HS-27A (cell line): ENCODE measurements at places on chromosomes 7 and 10.
A peak's percentile ranks its signal among the peaks of the same experiment; 100 is the strongest.

DNA sequence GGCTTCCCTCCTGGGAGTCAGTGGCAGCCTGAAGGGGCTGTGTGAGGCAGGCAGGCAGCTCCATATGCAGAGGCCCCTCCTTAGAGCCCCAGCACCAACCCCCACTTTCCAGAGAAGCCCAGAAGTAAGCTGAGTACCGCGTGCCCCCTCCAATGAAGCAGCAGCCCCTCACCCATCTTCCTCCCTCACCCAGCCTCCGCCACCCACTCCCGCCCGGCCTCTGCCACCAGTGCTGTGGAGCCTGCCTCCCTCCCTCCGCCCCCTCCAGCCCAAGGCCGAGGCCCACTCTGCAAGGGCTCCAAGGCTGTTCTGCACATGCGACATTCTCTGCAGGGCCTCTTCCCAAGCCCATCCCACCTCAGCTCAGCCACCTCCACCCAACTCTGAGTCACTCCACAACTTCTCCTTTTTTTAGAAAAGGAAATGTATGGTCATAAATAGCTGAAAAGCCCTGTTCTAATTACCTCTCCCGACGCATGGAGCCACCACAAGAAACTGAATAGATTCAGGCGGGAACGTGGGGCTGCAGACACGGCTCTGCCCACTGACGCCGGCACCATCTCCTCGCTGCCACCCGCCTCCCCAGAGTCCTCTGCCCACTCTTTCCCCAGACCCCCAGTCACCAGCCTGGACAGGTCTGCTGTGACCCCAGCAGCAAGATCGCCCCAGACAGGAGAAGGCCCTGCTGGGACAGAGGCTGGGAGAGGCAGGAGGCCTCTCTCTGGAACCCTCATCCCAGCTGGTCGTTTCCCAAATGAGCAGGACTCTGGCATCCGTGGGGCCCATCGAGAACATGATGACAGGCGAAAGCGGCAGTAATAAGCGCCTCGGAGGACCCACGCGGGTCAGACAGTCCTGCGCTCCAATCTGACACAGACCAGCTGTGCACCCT lies 213.9 kb downstream of the MAD1L1 start:
- DNase-seq: no peak

GRCh38 chr10:23630885-23631284 lies 192.0 kb downstream of the OTUD1 start:
- no peak for DNase-seq

- DNase-seq: peak; percentile 78
These were observed 172.9 kb downstream of the DKK1 start for GRCh38 chr10:52486840-52487611.

GRCh38 chr10:132043861-132044695 lies 21.7 kb upstream of the JAKMIP3 start:
- no peak for DNase-seq

DNA sequence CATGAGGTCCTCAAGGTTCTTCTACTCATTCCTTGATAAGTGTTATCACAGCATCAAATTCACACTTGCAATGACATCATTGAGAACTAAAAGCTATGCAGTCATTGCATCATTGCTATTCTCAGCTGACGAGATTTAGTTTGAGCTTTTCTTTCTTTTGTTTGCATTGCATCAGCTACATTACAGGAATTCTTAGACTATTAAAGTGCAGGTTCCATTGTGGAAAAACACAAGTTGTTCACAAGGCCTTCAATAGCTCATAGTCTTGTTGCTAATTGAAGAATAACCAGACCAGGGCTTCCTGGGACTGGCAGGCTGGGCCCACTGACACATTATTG lies 139.3 kb downstream of the CXCL12 start:
- no peak for DNase-seq

- no peak for DNase-seq
These were observed 91.4 kb upstream of the CAPZA2 start for GRCh38 chr7:116770941-116771340.

GRCh38 chr7:52140851-52141250 lies 824.2 kb upstream of the COBL start:
- DNase-seq: no peak

- peak; percentile 71 for DNase-seq
These were observed 1.7 kb downstream of the CREB3L2 start for GRCh38 chr7:138000081-138000701.

GRCh38 chr10:115861864-115862263 lies 411.1 kb downstream of the GFRA1 start:
- peak; percentile 14 for DNase-seq

DNA sequence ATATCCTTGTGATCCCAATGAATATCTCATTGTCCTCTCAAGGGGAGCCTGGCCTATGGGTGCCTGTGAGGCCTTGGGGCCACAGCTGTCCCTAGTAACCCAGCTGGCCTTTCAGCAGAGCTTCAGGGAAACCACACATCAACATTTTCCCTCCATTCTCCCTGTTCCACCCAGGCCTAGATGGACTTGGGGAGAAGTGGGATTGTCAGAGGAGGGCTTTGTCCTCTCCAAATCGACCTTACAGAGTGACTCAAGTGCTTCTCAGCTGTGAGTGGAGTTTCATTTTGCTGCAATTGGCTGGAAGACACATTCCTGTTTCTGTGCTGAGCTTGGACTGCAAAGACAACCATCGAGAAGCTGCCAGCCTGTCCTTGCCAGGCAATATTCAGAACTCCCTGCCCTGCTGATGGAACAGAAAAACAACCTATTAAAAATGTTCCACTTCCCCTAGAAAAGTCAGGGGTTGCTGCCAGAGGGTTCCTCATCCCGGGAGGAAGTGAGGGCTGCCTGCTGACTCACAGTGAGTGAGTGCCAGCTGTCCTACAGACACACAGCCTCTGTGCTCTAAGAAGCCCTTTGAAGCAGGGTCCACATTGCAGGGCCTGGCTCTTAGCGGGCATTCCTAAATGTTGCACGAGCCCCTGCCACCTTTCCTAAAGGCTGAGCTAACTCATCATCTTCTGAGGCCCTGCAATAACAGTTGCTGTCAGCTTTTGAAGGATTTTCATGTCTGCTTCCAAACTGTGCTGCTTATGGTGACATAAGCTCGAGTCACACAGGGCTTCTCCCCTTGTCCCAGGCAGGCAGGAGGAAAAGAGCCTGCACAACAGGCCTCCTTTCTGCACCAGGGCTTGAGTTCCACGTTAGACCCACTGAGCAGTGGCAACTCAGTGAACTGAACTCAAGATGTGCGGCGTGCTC lies 20.5 kb downstream of the STRA8 start:
- DNase-seq: peak; percentile 29

- no peak for DNase-seq
These were observed 44.6 kb upstream of the TES start for GRCh38 chr7:116165717-116166116.

DNA sequence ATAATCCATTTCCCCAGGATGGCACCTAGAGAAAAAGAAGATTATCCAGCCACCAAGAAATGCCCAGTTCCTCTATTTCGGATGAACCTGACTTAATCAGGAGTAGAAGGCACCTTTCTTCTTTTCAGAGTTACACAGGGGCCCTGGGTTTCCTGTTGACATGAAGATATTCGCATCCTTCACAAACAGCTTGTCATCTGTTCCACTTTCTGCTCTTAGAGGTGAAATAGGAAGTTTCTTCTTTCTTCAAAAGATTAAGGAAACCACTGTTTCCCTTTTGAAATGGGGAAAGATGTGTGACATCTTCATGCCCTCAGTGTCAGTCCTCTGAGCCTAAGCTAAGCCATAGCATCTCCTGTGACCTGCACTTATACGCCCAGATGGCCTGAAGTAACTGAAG lies 39.1 kb upstream of the RAB18 start:
- DNase-seq: no peak

DNA sequence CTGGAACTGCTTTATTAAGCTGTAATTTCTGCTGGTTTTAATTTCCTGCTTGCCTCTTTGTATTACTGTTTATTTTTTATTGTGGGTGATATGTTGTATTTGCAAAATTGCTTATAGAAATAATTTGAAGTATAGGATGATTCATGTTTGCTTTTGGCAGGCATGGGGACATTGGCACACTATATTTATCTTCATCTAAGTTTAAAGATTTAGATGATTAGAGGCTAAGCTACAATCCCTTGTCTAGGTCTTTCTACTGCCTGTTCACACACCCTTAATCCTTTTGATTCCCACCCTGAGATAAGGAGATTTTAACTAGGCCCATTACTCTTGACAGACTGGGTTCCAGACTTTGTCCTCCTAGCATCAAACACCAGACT lies 182.8 kb upstream of the KAT6B start:
- no peak for DNase-seq

- no peak for DNase-seq
These were observed 52.3 kb upstream of the SLC35B4 start for GRCh38 chr7:134368851-134369544.

DNA sequence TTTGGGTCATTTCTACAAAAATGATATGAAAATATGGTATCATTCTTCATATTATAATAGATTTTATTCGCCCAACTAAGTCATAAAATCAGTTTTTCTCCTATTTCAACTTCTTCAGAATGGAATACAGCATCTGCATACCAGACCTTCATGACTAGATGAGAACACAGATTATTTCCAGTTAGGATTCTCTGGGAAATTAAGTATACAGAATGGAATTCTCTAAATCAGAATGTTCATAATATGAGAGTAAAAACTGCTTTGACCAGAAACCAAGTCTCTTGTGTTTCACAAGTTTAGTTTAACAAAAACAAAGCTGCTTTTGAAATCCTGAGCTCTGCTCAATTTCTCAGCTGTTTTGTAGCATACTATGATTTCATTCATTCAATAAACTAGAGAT lies 160.3 kb upstream of the SEMA3A start:
- no peak for DNase-seq

DNA sequence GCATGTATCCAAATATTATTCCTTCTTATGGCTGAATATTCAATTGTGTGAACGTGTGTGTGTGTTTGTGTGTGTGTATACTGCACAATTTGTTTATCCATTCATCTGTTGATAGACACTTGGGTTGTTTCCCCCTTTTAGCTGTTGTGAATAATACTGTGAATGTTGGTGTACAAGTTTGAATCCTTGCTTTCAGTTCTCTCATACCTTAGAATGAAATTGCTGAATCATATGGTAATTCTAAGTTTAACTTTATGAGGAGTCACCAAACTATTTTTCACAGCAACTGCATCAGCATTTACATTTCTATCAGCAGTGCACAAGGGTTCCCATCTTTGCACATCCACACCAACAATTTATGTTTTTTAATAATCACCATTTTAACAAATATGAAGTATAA lies 86.9 kb upstream of the GATAD1 start:
- no peak for DNase-seq

DNA sequence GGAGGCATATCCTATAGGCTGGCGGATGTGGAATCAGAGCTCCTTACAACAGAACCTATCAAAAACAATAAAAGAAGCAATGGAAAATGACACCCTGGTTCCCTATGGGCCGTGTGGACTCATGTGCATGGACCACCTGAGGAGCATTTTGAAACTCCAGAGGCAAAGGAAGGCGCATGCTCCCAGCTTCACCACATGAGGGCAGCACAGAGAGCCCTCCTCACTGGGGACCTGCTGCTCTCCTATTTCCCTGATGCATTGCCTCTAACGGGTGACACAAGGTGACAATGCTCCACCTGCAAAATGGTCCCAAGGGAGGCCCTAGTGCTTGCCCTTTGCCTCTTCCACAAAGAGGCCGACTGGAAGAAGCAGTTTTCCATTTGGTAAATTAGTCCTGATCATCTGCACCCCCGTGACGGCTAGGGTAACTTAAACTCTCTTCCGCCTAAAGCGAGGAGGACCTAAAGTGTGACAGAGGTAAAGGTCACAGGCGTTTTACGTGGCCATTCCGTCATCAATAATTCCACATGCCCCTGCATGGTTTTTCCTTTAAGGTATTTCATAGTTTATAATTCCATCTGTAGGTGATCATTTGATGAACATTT lies 67.7 kb downstream of the GPAM start:
- no peak for DNase-seq

DNA sequence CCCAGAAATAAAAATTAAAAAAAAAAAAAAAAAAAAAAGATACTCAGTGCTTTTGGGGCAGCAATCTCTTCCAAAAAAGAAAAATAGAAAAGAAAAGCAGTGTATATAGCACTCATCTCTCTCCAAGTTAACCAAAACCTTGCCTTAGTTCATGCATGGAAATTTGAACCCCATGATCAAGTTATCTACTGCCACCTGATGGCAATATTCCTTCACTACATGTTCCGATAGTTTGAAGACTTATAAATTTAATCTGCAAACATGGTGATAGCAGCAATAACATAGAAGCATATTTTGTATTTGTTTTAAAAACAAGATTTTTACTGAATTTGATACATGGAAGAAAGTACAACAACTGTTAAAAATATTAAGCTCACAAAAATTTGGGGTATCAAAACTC lies 48.6 kb upstream of the SLIT1 start:
- no peak for DNase-seq

DNA sequence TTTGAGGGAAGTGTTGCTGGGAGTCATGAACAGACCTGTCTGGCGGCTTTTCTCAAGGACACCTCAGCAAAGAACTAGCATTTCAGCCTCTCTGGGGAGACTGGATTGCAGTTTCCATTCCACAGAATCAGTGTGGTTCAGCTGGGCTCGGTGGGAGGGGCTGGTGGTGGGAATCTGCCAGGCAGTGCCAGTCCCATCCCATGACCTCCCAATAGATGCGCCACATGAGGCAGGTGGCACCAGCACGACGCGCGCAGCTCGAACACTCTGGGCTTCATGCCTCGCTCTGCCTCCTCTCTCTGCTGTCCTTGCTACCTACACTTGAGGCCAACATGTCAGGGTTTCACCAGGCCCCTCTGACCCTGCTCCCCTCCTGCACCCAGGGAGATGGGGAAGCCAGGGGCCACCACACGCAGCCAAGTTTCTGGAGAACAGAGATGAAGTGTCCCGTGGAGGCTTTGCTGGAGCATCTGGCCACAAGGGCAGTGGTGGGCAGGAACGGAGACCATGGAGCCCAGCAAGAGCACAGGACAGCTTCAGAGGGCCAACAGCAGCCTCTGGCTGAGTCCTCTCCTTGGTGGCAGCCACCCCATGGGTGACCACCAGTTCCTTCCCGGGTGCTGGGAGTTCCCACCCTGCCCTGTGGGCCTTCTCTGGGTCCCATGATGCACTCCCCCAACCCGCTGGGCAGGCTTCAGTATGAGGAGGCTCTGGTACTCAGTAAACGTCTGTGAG lies 2.3 kb downstream of the NACAD start:
- DNase-seq: no peak

DNA sequence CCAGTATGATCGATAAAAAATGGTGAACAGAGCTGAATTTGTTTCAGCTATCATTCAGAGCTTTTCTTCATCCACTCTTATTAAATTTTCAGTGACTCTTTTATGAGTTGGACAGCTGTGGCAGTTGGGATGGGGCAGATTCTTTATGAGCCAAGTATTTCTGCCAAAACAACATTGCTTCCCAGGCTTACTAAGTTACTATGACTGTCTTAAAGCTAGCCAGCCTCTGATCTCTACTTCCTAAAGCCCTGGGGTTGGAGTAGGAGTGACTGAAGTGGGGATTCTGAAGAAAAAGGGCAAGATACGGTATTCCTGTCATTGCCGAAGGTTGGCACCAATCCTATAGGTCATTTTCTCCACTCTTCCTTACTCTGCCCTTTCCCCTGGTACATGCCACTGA lies 12.7 kb downstream of the RPP30 start:
- no peak for DNase-seq
